Articular chondrocyte of knee joint (primary cell): ENCODE measurements at places on chromosomes 11 and 22. TPM values are rescaled to one million over a fixed set of nuclear protein-coding genes. Genes with fewer than 3 reads are reported as not detected.

The SLC22A8 gene
- total RNA-seq, result not detected in 2 replicates

The CAPN5 gene
- 8.6 and 12.9 TPM in 2 replicates for total RNA-seq

The MMP20 gene
- not detected in 2 replicates for total RNA-seq

The LAYN gene
- total RNA-seq, result 61.5 and 62.7 TPM in 2 replicates

The TCN1 gene
- not detected in 2 replicates for total RNA-seq

The OR51B2 gene
- not detected in 2 replicates for total RNA-seq

The OR5AL1 gene
- total RNA-seq, result not detected in 2 replicates

The OR52I2 gene
- total RNA-seq, result not detected in 2 replicates

The NLRP14 gene
- 0.13 and 0.22 TPM in 2 replicates for total RNA-seq

The FOLR1 gene
- 0.54 TPM in 1 of 2 replicates, not detected in the other for total RNA-seq

The APOBEC3C gene
- 16.5 and 18.6 TPM in 2 replicates for total RNA-seq

The ABCG4 gene
- total RNA-seq, result 0.13 and 0.22 TPM in 2 replicates

The SPI1 gene
- total RNA-seq, result not detected in 2 replicates

The POU2F3 gene
- total RNA-seq, result 0.13 and 0.43 TPM in 2 replicates

The TBX1 gene
- under 0.01 TPM in 1 of 2 replicates, not detected in the other for total RNA-seq

The GGTLC3 gene
- total RNA-seq, result not detected in 2 replicates

The TYR gene
- total RNA-seq, result not detected in 2 replicates

The KRTAP5-7 gene
- 0.13 and 0.22 TPM in 2 replicates for total RNA-seq

The CAVIN3 gene
- total RNA-seq, result 219 and 224 TPM in 2 replicates

The CDC42EP2 gene
- total RNA-seq, result 21.0 and 24.5 TPM in 2 replicates

The OSBPL5 gene
- 42.9 and 48.1 TPM in 2 replicates for total RNA-seq

The MRPL48 gene
- 20.8 and 22.1 TPM in 2 replicates for total RNA-seq

The NCAM1 gene
- total RNA-seq, result 0.91 and 1.4 TPM in 2 replicates

The TXNRD2 gene
- 13.3 and 16.5 TPM in 2 replicates for total RNA-seq

The CCDC116 gene
- 0.11 and 0.26 TPM in 2 replicates for total RNA-seq

The HYOU1 gene
- 89.5 and 89.6 TPM in 2 replicates for total RNA-seq
